ENCODE measurements at places on chromosomes 1 and 21. TPM values are rescaled to one million over a fixed set of nuclear protein-coding genes. Genes with fewer than 3 reads are reported as not detected.

Gene RIPPLY3
- total RNA-seq, result not detected

Gene GSTM5
- 0.43 TPM for total RNA-seq

GRCh38 chr1:58905126-58905490 is 121.3 kb upstream of the JUN start:
- no peak for DNase-seq

DNA sequence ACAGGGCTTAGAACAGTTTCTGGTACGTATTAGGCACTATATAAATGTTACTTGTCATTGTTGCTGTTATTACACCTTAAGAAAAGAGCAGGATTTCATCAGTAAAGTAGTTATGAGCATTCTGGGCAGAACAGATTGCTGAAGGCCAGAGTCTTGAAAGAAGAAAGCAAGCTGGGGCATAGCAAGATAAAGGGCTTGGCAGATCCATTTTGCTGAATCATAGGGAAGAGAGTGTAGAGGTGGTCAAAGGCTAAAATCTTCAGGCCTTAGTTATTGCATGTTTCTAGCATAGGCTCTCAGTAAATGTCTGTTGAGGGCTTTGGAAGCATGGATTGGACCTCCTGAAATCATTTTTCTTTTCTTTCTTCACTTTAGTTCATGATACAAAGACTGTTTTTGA is 67.5 kb downstream of the PLA2G4A start:
- DNase-seq, result no peak

Gene SLC44A5
- 1.5 TPM for total RNA-seq

Gene SEMA4A
- total RNA-seq, result 2.2 TPM

GRCh38 chr1:30929135-30929889 is 20.8 kb upstream of the SDC3 start:
- DNase-seq, result no peak

GRCh38 chr1:18927082-18927653 is 24.8 kb upstream of the ALDH4A1 start:
- DNase-seq, result no peak

GRCh38 chr21:42309753-42310213 is 5.4 kb downstream of the TFF3 start:
- peak; percentile 69 for DNase-seq
